ENCODE measurements at places on chromosomes 7 and 10.

- no peak for DNase-seq
These were observed 8.4 kb upstream of the PGAM2 start for GRCh38 chr7:44073664-44074348.

DNA sequence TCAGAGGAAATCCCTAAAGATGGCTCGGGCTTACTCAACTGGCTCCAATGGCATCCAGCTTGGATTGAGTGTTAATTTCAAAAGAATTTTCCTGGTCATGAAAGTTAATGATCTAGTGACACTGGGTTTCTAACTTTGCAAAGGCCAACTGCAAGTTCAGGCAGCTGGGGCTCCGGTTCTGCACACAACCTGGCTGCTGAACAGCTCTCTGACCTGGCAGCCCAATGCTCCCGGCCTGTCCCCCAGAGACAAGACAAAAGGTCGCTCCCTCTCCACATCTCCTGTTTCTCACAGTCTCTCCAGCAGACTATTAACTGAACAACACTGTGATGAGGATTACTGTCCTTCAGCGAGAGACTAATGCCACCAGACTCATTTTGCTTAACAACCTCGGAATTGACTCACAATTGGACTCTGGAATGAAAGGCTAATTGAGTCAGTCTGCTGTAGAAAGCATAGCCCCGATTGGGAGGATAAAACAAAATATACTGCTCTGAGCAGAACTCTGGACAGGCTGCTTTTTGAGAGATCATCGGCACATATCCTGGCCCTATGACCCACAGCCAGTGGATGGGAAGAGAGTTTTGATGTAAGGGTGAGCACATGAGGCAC lies 174.5 kb downstream of the GFRA1 start:
- no peak for DNase-seq

- no peak for DNase-seq
These were observed 315.3 kb downstream of the CXCL12 start for GRCh38 chr10:44069573-44069972.

GRCh38 chr7:43933902-43934560 lies 7.8 kb downstream of the UBE2D4 start:
- DNase-seq: no peak

DNA sequence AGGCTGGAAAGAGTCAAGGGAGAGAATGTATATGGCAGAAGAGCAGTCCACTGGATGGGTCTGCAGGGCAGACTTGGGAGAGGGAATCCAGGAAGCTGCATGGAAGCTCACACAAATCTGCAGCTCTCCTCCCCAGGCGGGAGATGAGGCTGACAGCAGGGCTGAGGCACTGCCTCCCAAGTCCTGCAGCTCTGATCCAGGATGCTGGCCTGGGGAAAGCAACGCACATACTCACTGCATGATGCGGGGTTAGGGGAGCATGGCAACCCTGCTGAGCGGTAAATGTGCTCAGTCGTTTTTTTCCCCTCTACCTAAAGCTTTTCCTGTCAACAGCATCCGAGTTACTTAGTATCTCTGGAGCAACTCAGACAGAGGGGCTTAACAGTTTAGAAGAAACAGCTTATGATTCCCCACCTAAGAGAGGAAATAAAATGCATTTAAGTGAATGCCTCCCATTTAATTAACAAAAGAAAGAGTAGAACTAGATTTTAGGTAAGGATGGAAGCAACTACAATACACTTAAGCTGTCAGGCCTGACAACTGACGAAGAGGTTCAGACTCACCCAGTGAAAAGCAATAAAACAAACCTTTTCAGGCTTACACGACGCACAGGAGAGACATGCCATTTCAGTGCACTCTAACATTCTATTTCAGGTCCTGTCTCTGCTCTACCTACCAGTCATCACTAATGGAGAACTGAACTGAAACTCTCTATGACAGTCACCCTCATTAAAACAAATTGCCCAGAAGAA lies 37.0 kb downstream of the CHCHD3 start:
- DNase-seq: no peak

DNA sequence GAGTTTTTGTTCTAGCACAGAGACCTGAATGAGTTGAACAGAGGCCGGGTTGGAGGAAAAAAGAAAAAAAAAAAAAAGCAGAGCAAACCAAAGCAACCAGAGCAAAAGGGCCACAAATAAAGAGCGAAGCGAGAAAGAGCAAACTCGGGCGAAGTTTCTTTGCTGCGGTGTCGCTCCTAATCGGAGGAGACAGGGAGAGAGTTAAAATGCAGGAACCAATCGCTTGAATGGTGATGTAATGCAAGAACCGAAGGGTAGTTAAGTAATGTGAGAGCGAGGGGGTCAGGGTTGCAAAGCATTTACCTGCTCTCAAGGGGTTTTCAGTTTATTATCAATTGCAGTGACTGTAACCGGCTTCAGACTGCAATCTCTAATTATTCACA lies 271.7 kb downstream of the TRIL start:
- DNase-seq: no peak

- no peak for DNase-seq
These were observed 21.7 kb downstream of the PLAU start for GRCh38 chr10:73932620-73933112.

DNA sequence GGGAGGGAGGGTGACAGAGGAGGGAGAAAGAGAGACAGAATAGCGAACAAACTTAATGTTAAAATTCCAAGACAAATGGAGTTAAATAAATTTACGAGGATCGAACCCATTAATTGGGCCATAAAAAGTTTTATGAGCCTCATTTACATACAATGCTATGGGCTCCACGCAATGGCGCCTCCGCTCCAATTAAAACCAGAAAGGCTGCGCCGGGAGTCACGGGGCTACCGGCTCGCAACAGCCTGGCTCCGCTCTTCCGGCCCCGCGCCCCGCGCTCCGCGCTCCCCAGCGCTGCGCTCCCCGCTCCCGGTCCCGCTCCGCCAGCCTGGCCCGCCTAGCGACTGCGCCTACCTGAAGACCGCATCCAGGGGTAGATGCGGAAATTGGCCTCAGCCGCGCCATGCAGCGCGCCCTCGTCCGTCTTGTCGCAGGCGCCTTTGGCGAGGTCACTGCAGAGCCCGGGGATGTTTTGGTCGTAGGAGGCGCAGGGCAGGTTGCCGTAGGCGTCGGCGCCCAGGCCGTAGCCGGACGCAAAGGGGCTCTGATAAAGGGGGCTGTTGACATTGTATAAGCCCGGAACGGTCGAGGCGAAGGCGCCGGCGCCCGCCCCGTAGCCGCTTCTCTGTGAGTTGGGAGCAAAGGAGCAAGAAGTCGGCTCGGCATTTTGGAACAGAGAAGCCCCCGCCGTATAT lies 513 bp downstream of the HOXA7 start:
- no peak for DNase-seq

DNA sequence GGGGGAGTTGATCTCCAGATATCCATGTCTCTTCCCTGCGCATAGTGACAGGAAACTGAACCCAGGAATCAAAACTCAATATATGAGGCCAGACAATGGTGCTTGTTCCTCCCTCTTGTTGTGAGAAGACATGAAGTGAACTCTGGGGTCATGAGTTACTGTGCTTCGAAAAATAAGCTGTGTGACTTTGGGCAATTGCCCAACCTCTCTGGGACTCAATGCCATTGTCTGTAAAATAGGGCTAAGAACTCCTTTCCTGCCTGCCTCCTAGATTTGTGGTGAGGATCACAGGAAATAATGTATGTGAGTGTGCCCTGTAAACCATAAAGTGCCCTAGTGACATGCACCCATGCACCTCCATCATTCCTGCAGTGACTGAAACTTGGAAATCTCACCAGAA lies 48.4 kb downstream of the SYPL1 start:
- DNase-seq: no peak

- DNase-seq: no peak
These were observed 105.4 kb upstream of the KIF5B start for GRCh38 chr10:32161586-32161985.

DNA sequence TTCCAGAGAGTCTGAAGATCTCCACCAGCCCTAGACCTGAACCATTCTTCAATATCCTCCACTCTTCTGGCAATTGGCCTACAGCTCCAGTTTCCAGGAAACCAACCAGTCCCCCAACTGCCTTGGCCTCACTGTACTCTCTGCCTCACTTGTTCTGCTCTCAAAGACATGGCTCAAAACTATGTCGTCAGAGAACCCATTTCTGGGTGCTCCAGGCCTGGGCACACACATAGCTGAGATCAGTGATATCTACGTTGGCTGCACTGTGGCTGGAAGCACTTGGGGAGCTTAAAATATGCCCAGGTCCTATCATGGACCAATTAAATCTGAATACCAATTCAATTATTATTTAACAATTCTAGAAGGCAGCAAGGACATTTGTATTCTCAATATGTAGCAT lies 93.1 kb downstream of the COBL start:
- DNase-seq: no peak

GRCh38 chr7:69219381-69219780 lies 378.9 kb upstream of the AUTS2 start:
- no peak for DNase-seq

- no peak for DNase-seq
These were observed 77.7 kb downstream of the OTUD1 start for GRCh38 chr10:23516530-23516929.

- no peak for DNase-seq
These were observed 21.4 kb upstream of the GSDME start for GRCh38 chr7:24778543-24779282.

DNA sequence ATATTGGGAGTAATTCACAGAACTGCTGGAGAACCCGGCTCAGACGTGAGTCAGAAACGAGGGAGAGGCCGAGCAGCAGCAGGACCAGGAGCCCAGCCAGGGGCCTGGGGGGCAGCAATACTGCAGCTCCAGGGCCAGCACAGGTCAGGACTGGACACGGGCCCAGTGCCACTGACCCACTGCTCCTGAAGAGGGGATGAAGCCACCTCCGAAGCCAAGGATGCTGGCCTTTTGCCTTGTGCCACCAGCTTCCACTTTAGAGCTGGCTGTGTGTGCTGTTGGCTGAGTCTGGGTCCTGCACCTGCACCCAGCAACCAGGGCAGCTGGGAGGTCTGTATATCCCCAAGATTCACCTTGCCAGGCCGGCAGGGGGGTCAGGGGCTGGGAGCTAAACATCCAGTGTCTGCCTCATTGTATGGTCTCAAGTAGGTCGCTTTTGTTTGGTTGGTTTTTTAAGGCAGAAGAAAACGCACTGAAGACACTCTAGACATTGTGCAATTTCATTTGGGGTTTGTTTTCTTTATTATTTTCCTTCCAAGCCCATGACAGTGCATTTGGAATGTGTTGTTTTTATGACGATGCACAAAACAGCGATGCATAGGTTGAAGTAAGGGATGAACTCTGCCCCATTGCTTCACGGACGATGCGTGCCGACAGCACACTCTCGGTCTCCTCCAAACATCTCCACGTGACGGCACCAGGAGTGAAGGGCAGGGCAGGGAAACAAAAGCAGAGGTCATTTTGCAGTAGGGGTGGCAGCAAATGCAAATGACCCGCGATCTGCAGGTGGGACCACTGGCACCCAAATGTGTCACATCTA lies 27.7 kb upstream of the INSIG1 start:
- DNase-seq: no peak

GRCh38 chr10:125022671-125023070 lies 80.7 kb downstream of the ZRANB1 start:
- no peak for DNase-seq

- no peak for DNase-seq
These were observed 10.4 kb downstream of the C10orf105 start for GRCh38 chr10:71708897-71709882.

- DNase-seq: no peak
These were observed 158.8 kb downstream of the HGF start for GRCh38 chr7:81611040-81611439.

GRCh38 chr10:64306729-64307327 lies 785.6 kb downstream of the REEP3 start:
- DNase-seq: no peak

DNA sequence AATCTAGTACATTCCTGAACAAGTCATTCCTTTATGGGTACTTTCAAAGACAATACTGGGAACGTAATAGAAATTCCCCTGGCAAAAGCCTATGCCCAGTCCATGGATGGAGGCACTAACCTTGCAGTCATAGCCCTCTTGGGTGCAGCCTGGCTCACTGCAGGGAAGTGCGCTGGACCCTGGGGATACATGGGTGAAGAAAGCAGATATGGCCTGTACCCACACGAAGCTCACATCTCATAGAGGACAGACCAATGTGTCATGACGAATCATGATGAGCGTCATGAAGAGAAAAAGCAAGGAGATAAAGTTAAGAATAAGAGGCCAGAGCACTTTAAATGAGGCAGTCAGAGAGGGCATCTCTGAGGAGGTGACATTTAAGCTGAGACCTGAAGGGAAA lies 11.8 kb downstream of the PRLHR start:
- peak; percentile 20 for DNase-seq

DNA sequence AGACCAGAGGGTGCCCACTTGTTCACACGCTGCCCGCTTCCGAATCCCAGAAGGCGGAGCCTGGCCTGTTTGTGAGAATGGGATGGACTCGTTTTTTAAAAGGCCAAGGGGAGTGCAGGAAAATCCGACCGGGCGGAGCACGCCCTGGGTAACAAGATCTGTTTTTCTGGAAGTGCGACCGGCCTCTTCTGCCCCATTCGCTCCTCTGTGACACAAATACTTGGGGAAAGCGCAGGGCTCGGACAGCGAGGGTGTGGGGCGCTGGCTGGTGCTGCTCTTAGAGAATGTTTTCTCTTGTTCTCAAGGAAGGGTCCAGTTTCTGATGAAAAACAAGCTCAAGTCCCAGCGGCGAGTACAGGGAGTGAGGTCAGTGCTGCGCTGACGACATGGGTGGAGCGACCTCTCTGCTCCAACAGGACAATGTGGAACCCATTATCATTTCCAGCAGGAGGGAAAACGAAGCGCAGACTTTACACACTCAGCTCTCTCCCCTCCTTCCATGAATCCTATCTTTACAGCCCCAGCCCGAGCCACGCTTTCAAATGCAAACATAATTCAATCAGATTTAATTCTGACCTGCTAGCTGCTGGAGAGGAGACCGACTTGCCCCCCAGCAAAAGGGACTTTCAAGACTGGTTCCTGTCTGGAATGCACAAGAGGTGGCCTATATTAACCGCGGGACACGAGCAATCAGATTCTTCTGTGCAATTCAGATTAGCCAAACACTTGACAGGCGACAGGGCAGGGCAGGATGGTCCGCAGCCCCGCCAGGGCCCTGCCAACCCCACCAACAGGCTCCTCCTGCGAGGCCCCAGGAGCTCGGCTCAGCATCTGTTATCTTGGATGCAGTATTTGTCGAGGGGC lies 1.1 kb downstream of the RADIL start:
- DNase-seq: peak; percentile 83

- no peak for DNase-seq
These were observed 79.2 kb upstream of the GNA12 start for GRCh38 chr7:2923291-2923781.

- peak; percentile 25 for DNase-seq
These were observed 62.4 kb upstream of the ANTXRL start for GRCh38 chr10:46224414-46224682.

GRCh38 chr10:63829020-63829419 lies 307.8 kb downstream of the REEP3 start:
- DNase-seq: no peak

All from left forelimb (tissue), 1 donor.